Activated CD4-positive, alpha-beta T cell treated with anti-CD3 and anti-CD28 coated beads for 36 hours (primary cell): ENCODE measurements at places on chromosomes 16 and 17. TPM values are rescaled to one million over a fixed set of nuclear protein-coding genes. Genes with fewer than 3 reads are reported as not detected.

RFFL gene
- 22.9 TPM for total RNA-seq

CRHR1 gene
- total RNA-seq, result not detected

KRT34 gene
- not detected for total RNA-seq

MYL11 gene
- total RNA-seq, result 0.69 TPM

VWA3A gene
- total RNA-seq, result 0.18 TPM

CCL1 gene
- total RNA-seq, result not detected

ATP1B2 gene
- 0.32 TPM for total RNA-seq

HS3ST3A1 gene
- total RNA-seq, result 0.56 TPM

ITGA2B gene
- 1.6 TPM for total RNA-seq

TBC1D28 gene
- not detected for total RNA-seq

KRTAP2-2 gene
- not detected for total RNA-seq

CACNG5 gene
- not detected for total RNA-seq

ADAMTS18 gene
- total RNA-seq, result not detected

NPIPA2 gene
- 1.8 TPM for total RNA-seq

TEKT5 gene
- total RNA-seq, result 0.27 TPM

KRT32 gene
- total RNA-seq, result not detected

KRTAP9-2 gene
- total RNA-seq, result not detected
